ENCODE measurements at places on chromosomes 11 and 22.
A peak's percentile ranks its signal among the peaks of the same experiment; 100 is the strongest.

- no peak for DNase-seq
These were observed 454 bp upstream of the OTUB1 start for GRCh38 chr11:63985812-63986155.

- no peak for DNase-seq
These were observed 1.1 kb downstream of the CAVIN3 start for GRCh38 chr11:6319001-6319703.

DNA sequence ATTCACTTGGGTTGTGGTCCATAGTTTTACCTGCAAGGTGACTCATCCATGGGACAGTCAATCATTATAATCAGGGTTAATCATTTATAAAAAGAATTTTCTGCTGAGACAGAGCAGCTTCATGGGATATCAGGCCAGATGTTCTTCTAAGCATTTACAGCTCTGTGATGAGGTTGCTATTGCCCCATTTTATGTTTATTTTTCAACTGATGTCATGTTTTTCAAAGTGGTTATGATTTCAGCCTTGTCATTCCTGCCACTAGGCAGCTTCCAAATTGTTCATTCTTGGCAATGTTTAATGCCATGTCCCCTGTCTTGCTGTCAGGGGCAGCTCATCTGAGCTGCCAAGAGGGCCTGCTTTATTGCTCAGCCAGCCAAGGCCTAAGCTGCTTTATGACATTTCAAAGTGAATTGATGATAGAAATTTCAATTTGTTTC is 35.9 kb upstream of the ZBED5 start:
- DNase-seq, result no peak

GRCh38 chr11:12243486-12243885 is 133.1 kb downstream of the MICAL2 start:
- peak; percentile 81 for DNase-seq

DNA sequence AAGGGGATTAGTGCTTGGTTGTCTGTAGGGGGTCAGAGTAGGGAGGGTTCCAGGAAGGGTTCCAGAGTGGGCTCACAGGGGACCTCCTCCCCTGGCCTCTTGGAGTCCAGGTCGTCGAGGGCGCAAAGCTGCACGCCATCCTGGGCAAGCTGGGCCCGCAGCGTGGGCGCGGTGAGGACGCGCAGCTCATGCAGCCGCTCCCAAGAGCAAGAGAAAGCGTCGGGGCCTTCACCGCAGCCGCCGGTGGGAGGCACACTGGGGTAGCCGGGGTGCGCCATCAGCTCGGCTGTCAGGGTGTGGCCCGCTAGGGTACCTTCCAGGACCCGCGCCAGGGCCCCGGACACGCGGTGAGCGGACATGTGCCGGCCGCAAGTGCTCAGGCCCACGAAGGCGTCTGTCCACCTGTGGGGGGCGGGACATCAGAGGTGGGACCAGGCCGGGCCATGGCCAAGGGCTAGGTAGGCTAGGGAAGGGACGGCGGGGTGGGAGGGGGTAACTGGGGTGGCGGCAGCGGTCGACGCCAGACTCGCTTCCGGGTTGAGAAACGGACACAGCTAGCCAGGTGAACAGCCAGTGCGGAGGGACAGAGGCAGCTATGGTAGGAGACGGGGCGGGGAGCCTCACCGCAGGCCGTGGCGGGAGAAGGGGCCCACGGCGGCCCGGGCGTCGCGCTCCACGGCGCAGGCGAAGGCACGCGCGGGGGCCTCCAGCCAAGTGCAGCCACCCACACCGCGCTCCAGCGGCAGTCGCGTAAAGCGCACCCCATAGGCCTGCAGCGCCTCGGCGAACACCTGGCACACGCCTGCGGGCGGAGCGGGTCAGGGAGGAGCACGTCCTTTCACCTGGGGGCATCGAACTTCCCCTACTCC is 1.2 kb downstream of the YDJC start:
- peak; percentile 18 for DNase-seq

DNA sequence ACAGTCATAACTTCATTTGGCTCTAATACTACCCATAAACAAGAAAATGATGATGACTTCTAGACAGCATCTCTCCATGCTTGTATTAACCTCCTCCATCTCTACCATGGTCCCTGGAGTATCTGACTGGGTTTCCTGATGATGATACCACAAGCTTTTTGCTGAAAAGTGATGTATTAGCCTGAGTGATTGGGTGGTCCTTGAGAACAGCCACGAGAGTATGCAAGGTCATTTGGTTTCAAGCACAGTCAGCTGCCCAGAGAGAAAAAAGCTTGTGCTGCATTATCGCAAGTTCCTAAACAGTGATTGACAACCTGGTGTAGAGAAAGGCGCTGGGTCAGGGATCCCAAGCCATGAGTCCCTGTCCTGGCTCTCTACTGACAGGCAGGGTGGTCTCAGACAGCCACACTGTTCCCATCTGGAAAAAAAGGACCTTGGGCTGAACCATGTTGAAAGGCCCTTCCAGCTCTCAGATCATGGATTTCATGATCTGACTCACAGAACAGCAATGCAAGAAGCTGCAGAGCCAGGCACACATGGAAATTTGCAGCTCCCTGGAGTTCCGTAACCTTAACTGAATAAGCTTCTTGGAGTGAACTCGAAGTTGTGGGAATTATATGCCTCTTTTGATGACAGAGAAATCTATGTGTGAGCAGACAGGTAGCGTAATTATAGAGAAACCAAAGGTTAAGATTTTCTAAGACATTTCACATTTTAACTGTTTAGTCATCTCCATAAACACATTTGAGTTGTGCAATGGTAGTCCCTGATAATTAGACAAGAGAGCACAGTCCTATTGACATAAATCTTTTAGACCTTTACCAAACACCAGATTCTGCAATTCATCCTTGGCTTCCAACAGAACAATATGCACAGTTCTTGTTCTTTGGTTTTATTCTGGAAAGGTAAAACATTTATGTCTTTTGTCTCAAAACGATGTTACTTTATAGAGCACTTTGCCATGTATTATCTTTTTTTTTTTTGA is 54.1 kb upstream of the UBASH3B start:
- no peak for DNase-seq

DNA sequence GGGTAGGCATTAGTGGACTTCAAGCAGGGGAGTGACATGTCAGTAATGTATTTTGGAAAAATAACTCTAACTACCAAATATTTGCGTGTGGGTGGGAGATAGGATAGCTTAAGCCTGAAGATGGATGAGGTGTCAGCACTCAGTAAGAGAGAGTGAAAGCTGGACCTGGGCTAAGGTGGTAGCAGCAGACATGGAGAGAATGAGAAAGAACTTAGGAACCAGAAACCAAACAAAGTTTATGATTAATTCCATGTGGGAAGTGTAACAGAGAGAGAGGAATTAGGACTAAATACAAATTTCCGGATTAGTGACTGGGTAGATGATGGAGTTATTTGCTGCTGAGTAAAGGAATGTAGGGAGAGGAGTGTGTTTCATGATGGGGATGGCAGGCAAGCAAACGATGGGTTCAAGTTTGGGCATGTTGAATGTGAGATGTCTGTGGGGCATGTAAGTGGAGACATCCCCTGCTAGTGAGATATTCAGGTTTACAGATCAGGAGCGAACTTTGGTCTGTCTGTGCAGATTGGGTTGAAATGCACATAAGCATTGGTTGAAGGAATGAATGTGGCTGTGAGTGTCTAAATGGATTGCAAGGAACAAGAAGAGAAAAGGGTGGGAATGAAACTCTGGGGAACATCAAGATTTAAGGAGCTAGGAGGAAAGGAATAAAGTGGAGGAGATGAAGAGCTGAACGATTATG is 185.6 kb upstream of the MTMR2 start:
- no peak for DNase-seq

GRCh38 chr11:95835351-95835750 is 45.1 kb downstream of the CEP57 start:
- DNase-seq, result no peak

DNA sequence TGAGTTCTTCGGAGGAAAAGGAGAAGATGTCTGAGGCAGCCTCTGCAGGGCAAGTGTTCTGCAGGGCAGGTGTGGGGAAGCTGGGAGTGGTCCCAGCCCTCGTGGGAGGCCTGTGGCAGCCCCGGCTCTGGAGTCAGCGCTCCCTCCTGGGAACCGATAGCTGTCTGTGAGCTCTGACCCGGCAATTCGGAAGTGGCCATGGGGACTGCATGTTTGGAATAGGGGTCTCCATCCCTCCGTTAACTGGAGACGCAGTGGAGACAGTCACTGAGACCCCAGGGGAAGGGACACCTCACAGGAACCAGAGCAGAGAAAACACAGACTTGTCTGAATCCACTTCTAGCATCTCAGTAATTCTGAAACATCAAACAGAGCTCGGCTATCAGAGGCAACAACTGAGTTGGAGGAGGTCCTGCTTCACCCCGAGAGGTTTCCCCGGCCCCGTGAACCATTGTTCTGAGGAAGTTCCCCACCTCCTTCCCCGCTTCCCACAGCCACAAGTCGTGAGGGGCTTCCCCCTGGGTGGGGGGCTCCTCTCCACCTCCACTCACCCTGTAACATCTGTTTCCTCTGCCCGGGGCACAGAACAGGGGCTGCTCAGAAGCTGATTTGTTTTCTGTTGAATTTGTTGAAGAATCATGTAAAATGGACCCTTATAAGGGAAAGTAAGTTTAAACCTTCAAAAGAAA is 99.6 kb downstream of the BRD1 start:
- DNase-seq, result no peak

GRCh38 chr11:12288931-12289666 is 88.3 kb upstream of the PARVA start:
- DNase-seq, result no peak

GRCh38 chr11:12465332-12465731 is 88.0 kb downstream of the PARVA start:
- DNase-seq, result no peak

DNA sequence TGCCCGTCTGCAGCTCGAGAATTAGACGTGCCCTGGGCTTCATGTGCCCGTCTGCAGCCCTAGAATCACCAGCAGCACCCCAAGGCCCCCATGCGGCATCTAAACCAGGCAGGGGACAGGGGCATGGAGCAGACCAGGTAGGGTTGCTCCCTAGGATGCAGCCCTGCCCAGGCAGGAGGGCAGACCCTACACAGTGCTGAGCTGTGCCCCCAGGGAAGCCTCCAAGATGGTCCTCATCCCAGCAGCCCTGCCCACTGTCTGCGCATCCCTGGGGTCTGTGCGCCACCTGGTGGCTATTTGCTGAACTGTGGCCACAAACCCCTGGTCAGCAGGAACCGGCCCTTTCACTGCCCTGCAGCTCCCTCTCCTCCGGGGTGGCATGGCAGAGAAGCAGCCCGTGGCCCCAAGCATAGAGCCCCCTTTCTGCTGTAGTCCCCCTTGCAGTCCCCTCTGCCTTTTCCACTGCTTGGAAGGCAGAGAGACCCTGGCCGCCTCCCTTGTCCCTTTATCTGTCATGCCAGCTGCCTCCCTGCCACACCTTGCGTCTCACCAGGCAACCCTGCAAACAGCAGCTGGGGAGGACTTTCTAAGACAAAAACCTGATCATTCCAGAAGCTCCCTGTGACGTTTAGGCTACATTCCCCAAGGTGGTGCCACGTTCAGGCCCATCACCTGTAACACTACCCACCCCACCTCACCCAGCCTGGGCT is 86.6 kb downstream of the KCNQ1 start:
- peak; percentile 10 for DNase-seq

GRCh38 chr11:122779047-122779629 is 59.2 kb upstream of the CRTAM start:
- DNase-seq, result no peak

DNA sequence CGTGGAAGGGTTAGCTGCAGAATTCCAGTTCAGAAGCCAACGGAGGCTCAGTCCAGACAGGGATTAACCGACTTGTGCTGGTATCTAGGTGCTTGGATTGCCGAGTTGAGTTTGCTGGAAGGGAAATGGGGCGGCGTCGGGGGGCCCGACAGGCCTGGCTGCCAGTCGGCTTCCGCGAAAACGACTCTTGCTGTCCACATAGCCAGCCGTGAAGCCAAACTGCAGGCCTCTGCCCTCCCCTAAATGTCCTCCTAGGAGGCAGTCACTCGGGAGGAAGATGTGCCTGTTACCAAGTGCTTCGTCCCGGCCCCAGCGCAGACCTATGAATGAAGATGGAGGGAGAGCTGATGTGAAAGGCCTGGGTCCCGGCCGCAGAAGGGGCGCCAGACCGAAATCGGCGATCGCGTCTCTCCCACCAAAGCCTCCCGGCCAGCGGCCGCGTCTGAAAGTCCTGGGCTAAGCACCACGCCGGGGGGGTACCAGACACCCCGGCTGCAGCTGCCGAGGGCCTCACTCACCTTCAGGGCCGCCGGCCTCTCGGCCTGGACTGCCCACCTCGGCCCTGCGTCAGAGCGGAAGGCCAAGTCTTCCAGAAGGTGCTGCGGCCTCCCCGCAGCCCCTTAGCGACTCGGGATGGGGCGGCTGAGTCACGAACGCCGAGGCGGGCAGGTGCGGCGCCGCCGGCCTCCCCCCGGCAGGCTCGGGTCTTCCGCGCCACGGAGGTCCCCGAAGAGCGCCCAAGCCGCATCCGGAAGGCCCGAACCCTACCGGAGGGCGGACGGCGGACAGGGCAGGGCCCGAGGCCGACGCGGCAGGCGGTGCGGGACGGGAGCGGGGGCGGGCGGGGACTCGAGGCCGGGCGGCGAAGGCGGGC is 7.5 kb downstream of the DPAGT1 start:
- DNase-seq, result no peak

DNA sequence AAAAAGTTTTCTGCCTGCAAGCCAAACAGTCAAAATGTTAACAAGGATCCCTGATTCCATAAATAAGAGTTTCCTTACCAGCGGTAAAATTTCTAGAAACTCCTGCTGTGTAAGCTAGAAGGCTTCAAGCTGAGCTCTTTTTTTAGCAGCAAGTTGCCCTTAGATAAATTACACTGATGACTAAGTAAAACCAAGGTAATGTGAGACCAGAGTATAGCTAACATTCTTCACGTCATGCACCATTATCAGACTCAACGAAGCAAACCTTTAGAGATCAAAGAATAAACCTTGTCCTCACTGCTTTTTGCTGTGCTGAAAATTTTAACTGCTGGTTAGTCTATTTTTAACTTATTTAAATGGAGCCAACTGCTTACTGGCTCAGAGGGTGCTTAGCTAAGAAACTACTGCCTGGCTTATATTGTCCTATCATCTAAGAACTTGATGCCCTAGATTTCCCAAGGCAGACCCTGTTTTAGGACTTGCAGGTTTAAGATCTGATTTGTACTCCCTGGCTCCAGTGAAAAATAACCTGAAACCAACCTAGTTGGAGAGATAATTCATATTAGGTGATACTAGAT is 900.7 kb downstream of the JRKL start:
- DNase-seq, result no peak

DNA sequence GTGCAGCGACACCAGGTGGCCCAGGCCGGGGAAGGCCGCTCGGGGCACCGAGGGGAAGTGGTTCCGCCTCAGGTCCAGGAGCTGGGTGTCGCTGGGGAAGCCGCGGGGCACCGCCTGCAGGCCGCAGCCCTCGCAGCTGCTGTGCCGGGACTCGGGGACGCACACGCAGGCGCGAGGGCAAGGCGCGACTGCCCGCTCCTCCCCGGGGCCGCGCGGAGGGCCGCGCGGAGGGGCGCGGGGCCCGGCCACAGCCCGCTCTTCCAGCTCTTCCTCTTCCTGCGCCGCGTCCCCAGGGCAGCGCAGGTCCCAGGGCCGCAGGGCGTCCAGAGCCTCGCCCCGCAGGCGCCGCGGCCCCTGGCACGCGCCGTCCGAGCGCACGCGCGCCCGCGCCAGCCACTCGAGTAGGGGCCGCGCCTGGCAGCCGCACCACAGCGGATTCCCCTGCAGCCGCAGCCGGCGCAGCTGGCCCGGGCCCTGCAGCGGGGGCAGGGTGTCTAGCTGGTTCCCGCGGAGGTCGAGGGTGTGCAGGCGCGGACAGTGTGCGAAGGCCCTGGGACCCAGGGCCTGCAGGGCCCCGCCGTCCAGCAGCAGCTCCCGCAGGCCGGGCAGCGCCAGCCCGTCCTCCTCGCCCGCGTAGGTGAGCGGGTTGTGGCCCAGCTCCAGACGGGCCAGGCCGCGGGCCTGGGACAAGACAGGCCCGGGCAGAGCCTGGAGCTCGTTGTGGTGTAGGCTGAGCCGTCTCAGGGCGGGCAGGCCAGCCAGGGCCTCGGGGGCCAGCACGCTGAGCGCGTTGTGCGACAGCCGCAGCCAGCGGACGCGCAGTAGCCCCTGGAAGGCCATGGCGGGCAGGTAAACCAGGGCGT is 2.8 kb downstream of the CHADL start:
- DNase-seq, result peak; percentile 29

Data from DMS79 treated with DMSO at 0.1 percent for 48 hours (cell line).